BE2C (cell line): ENCODE measurements at places on chromosomes 6 and 20.

DNA sequence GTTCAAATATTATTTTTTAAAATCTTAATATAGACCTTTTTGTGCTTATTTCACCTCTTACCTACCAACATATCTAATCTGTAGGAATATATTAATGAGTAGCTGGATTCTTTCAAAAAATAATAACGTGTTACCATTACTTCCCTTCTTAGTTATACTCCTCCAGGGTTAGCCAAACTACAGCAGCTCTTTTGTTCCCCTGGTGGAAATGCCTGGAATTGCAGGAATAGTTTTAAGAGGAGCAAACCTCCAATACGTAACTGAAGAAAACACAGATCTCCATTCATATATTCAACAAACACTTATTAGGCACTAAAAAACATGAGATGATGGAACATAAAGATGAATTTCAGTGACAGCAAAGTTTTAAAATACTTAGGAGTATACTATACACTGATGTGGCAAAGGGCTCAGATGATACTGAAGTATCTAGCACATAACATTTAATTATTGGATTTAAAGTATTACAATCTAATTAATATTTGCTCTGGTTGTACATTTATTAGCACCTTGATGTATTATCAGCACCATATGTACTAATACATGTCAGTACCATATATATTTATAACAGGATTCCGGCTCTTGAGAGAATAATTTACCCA lies 78.3 kb downstream of the TBX18 start:
- peak; percentile 22 for DNase-seq

- no peak for DNase-seq
Observed at GRCh38 chr6:45900808-45901752, 114.6 kb downstream of the CLIC5 start.

DNA sequence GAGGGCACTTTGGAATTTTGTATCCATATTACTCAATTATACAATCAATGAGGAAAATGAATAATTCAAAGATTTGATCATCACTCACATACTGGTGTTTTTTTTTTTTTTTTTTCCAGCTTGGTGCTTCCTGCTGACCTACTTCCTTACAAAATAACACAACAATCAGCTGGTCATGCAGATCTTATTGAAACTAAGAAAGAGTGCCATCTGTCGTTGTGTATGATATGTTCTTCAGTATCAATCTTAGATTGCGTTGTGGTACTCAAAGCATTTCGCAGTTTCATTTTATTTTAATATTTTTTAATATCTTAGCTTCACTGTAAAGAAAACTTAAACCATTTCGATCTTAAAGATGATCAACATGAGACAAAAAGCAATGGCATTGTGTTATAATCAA lies 155.6 kb downstream of the OGFRL1 start:
- DNase-seq, result no peak

DNA sequence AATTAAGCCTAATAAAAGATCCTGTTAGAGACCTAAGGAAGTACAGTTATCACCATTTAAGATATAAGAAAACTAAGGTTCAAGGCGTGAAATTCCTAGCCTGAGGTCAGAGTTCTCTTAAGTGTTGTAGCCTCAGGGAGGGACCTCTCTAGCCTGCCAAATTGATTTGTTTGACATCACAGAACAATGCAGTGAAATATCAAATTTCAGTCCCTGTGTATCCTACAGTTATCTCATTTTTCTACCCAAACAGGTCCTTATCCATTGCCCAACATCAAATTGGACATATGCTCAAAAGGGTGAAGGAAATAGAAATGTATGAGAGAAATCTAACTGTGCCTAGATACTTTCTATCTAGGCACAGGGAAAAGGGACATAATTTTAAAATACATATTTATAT lies 63.0 kb downstream of the NCOA7 start:
- DNase-seq, result no peak

DNA sequence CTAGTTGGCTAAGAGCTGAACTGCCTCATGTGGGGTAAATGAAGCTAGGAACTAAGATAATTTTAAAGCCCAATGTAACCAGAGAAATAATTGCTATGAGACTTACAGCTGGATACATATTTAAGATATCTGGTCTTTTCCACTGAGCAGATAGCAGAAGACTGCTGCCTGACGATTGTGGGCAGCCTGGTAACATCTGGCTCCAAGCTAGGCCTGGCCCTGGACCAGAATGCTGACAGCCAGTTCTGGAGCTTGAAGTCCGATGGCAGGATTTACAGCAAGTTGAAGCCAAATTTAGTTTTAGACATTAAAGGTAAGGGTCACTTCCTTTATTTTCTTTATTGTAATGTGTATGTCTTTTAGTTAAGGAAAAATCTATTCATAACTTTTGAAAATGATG lies 65.7 kb downstream of the RTN4IP1 start:
- DNase-seq, result no peak

DNA sequence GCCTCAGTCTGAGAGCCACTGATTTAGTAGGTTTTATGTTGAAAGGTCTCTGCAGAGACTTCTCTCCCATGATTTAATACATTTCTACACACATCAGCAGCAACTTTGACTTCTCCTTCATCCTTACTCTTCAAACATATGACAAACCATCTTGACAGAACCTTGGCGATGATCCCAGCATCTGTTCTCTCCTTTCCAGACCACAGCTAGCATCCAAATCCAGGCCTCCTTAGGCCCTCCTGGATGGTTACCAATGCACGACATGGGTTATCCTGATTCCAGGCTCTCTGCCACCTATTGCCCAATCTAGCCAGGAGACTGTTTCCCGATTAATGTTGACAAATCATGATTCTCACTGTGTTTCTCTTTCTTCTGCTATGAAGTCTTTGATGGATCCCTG lies 16.8 kb downstream of the LAMA4 start:
- DNase-seq, result peak; percentile 75

DNA sequence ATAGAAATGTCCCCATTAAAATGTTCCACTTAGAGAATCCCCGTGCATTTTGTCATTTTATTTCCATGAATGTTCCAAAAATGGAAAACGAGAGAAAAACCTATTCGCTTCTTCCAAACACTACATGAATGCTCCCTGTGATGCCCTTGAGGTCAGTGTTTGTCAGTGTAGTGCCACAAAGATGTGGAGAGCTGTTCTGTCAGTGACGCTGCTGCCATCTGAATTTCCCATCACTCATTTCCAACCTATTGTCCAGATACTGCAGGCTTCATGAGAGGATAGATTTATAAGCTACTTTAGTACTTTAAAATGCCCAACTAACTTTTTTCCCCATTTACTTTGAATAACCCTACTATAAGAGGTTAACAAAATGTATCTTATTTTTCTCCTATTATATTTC lies 335.8 kb downstream of the CDKAL1 start:
- no peak for DNase-seq

GRCh38 chr6:42451333-42452170 lies at the start of gene TRERF1:
TRERF1 (minus strand) TSS chr6:42451926; CDS start chr6:42269590, 182,336 bp downstream.
- DNase-seq, result peak; percentile 83

GRCh38 chr6:106513808-106514582 lies 115.3 kb downstream of the RTN4IP1 start:
- DNase-seq, result no peak

GRCh38 chr6:112065426-112065986 lies 11.6 kb downstream of the CCN6 start:
- no peak for DNase-seq

DNA sequence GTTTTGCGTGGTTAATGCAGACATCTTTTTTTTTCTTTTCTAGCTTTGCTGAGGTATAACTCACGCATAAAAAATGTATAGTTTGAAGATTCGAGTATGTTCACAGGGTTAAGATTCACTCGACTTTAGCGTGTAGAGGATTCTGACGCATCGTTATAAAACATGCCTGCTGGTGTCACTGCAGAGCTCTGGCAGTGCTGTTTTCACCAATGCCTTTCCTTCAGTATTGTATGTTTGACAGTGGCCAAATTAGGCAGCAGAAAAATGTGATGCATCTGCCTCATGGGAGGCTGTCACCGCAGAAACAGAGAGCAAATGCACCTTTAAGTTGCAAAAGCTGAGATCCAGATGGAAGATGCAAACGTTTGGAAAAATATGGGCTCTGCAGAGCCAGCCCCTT lies 18.0 kb upstream of the SIRPB2 start:
- DNase-seq, result peak; percentile 16

DNA sequence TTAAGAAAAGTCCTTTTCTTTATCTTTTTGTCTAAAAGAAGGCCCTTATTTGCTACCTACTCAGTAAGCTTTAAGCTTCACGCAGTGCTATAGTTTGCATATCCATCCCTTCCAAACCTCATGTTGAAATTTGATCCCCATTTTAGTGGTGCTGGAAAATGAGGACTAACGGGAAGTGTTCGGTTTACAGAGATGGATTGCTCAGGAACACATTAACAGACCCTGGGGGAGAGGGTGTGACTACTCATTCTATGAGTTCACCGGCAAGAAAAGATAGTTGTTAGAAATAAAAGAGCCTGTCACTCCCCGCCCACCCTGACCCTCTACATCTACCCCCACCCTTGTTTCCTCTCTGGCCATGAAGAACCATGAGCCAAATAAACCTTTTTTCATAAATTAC lies 546.2 kb downstream of the MEI4 start:
- no peak for DNase-seq

DNA sequence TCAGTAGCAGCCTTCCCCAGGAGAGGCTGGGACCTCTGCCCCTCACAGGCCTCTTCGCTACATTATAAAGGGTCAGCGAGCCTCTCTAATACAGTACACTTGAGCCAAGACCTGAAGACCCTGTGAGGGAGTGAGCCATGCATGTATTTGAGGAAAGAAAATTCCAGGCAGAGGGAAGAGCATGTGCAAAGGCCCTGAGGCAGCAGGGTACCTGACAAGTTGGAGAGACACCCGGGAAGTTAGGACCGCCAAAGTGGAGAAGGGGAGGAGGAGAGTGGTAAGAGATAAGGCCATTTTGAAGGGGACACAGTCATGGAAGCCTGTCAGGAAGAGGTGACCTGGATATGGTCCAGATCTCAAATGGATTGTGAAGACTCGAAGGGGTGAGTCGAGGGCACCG lies 219.3 kb upstream of the RNF24 start:
- DNase-seq, result no peak
